ENCODE measurements at places on chromosomes 11 and 22.

DNA sequence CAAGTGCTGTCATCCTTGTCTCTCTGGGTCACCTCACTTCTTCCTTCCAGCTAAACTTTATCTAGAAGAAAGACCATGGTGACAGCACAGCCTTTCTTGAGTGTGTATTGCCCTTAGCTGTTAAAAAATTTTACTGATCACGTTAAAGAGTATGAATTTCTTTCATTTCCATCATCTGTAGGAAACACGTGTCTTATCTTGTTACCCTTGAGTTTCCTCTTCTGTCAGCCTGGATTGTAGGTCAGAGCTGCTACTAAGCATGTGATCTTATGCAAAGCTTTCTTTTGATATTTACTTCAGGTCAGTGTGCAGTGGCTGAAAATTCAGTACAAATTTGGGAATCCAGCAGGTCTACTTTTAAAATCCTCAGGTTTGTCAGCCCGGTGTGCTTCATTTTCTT lies 512.2 kb upstream of the ARHGAP42 start:
- DNase-seq = no peak

- no peak for DNase-seq
Measured at GRCh38 chr11:27196203-27196897, 155.7 kb downstream of the BBOX1 start.

- no peak for DNase-seq
Measured at GRCh38 chr22:42945736-42946135, 69.2 kb downstream of the PACSIN2 start.

- no peak for DNase-seq
Measured at GRCh38 chr22:26045860-26046259, 123.4 kb upstream of the SEZ6L start.

GRCh38 chr22:30920407-30920806 lies 48.2 kb downstream of the MORC2 start:
- peak; percentile 87 for DNase-seq

- DNase-seq = no peak
Measured at GRCh38 chr11:119863851-119864601, 135.0 kb upstream of the NECTIN1 start.

- no peak for DNase-seq
Measured at GRCh38 chr11:74195828-74196227, 24.7 kb downstream of the PPME1 start.

DNA sequence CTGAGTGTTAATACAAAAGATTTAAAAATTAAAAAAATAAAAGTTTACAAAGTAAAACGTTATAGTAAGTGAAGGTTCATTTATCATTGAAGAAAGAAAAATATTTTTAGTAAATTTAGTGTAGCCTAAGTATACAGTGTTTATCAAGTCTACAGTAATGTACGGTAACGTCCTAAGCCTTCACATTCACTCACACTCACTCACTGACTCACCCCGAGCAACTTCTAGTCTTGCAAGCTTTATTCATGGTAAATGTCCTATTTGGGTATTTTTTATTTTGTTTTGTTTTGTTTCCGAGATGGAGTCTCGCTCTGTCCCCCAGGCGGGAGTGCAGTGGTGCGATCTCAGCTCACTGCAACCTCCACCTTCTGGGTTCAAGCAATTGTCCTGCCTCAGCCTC lies 8.8 kb downstream of the CASTOR1 start:
- DNase-seq = no peak

- DNase-seq = no peak
Measured at GRCh38 chr11:26556582-26556981, 15.5 kb downstream of the MUC15 start.

DNA sequence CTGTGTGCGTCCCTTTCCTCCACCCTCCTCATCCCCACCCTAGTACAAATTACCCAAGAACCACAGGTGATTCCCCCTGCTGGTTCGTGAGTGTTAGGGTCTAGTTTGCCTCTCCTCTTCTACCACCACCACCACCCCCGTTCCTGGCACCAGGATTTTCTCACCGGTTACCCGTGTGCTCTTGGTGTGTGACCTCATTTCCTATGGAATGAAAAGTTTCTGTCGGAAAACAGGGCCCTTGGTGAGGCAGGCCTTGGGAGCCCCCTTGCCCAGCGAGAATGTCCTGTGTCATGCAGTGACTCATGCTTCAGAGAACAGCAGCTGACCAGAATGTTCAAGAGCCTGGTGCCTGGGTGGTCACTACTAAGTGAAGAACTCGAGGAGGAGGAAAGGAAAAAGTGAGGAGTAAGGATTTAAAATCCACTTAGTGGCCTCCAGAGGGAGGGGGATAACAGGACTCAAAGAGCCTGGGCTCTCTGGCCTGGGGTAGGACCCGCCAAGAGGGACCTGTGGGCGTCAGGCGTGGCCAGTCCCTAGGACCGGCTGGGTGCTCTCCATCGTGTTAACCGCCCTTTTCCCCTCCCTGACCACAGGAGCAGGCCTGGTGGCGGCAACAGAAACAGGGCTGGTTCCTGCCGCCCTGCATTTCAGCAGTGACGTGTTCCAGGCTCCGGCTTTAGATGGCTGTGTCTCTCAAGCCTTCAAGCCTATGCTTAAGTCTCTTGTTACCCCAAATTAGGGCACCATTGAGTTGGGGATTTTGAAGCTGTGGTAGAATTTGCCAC lies 30.2 kb downstream of the C22orf31 start:
- no peak for DNase-seq

- no peak for DNase-seq
Measured at GRCh38 chr22:50425179-50425916, 49.5 kb downstream of the SBF1 start.

DNA sequence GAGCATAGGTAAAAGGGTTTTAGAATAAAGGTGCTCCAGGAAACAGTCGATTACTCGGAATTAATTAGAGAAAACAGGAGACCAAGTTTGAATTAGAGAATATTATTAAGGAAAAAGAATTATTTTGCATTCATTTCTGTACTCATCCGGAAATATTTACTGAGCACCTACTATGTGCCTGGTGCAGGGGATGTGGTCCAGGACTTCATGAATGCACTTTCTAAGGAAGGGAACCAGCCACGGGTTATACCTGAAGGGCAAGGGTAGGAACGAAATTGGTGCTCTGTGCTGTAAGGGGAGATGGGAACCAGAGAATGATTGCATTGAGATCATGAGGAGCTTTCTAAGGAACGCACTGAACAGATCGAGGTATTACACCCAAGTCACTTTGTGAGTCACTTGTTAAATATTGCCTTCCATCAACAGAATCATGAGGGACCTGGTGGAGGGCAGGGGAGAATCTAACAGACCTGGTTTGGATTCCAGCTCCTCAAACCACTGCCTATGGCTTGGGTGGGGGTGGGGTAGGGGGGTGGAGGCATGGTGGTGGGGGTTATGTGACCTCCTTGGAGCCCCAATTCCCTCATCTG lies 40.9 kb downstream of the C11orf96 start:
- no peak for DNase-seq

- DNase-seq = no peak
Measured at GRCh38 chr22:42714768-42715390, 5.8 kb downstream of the A4GALT start.

DNA sequence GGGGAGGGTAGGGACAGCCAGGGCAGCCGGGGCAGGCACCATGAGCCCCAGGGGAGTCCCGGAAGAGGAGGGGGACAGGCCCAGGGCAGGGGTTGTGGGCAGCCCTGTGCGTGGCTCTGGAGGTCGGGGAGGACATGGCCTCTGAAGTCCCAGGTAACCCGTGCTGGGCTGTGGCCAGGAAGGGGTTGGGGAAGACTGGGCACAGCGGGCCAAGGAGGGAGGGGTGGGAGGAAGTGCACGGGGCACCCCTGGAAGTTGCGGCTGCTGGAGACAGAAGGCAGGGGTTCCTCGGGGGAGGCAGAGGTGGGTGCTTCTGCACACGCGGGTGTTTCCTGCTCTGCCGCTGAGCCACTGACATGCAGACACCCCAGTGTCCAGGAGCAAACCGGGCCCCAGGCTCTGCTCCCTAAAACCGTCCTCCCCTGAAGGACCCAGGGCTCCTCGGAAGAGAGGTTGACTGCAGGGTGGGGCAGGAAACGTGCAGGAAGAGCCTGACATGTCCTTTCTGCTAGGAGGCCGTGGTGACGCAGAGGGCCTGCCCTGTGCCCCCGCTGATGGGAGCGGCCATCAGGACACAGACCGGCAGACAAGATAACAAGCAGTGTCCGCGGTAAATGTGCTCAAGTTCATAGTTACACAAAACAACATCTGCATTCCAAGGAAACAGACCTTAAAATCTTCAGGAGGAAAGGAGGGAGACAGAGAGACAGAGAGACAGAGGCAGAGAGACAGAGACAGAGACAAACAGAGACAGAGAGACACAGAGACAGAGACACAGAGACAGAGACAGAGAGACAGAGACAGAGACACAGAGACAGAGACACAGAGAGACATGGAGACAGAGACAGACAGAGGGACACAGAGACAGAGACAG lies 5.7 kb downstream of the TNNI2 start:
- DNase-seq = no peak

GRCh38 chr11:115290893-115291292 lies 213.3 kb downstream of the CADM1 start:
- DNase-seq = no peak

DNA sequence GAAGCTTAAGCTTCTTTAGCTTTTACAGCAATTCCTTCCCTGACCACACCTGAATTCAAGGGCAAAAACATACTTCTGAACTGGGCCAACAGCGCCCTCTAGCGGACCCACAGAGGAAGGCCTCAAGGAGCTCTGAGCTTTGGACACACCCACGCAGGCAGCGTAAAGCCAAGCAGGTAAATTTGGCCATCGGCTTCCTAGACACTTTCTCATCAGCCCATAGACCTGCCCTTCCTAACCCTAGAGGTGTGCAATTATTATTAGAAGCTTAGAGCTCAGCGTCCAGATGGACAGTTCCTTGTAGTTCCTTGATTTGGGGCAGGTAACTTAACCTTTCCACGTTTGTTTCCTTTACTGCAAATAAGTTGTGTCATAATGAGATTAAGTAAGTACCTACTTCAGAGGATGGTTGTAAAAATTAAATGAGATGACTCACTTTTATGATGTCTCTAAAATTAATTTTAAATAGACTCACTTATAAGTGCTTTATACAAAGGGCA lies 25.7 kb upstream of the HMGXB4 start:
- peak; percentile 73 for DNase-seq

GRCh38 chr22:17948101-17948500 lies 76.3 kb downstream of the MICAL3 start:
- DNase-seq = no peak

GRCh38 chr22:45717789-45718188 lies 46.2 kb downstream of the ATXN10 start:
- no peak for DNase-seq

GRCh38 chr11:134738581-134738980 lies 326.5 kb upstream of the B3GAT1 start:
- DNase-seq = no peak

GRCh38 chr11:45159781-45160365 lies 13.4 kb downstream of the PRDM11 start:
- DNase-seq = no peak

DNA sequence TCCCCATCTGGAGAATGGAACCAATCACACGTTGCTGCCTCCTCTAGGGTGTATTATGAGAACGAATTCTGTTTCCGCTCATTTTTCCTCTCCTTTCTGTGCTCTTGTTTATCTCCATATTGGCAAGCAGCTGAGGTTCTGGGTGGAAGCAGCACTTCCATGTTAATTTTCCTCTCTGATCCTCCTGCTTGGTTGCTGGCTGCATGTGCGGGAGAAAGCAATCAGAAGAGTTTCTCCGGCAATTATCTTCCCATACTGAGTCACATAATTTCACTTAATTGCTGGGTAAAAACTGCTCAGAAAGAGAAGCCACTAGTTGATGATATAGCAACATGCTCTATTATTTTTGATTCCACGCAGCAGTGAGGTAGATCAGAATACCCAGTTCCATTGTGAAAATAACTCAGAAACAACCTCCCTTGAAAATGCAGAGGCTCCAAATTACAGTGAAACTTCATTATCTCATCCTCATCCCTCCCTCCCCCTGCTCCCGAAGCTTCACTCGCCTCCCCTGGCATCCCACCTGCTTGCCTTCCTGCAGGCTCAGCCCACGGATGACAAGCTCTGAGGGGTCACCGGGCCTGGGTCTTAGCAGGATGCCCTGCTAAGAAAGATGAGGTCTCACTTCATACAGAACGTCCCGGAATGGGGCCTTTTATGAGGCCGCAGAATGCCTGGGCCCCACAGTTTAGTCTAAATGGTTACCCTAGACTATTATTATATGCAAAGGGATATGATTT lies 20.4 kb downstream of the FXYD6 start:
- peak; percentile 11 for DNase-seq

DNA sequence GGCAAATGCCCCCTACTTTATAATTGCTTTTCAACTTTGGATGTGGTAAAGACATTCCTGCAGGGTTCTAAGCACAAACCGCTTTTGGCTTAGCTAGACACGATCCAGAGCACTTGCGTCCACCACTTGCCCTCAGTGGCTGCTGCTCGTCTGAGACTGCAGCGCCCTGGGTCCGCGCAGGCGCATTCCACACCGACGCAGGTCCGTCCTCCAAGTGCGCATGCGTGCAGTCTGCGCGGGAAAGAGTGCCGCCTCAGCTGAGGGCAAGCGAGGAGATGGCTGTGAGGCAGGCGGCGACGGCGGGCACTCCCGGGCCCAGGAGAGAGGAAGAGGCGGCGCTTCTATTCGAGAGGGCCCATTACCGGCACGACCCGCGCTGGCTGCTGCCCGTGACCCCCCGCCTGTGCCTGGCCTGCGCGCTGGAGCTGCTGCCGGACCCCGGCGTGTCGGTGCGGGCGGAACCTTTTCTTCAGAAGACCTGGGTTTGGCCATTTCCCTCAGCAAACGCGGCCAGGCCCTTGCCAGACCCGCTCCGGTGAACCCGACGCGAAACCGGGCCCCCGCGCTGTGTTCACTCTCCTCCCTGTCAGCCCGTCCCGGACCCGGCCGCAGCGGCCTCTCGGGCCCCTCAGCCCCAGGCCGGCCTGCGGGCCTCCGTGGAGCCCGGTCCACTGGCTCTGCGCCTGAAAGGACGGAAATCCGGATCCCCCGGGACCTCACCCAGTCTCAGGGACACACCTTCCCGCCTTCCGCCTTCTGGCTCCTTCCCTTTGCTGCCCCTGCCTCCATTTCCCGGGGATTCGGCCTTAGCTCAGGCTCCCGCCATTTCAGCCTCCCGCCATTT lies at the start of gene MEI1:
MEI1 (plus strand) TSS at position 240 of the 844 bp plus-strand sequence; CDS start at position 276, 36 bp downstream.
- DNase-seq = peak; percentile 89

GRCh38 chr11:128642571-128642970 lies 51.3 kb upstream of the FLI1 start:
- DNase-seq = no peak
